Pancreas (tissue), 10 donors: ENCODE measurements at places on chromosomes 16 and 17. TPM values are rescaled to one million over a fixed set of nuclear protein-coding genes. Genes with fewer than 3 reads are reported as not detected.

DNA sequence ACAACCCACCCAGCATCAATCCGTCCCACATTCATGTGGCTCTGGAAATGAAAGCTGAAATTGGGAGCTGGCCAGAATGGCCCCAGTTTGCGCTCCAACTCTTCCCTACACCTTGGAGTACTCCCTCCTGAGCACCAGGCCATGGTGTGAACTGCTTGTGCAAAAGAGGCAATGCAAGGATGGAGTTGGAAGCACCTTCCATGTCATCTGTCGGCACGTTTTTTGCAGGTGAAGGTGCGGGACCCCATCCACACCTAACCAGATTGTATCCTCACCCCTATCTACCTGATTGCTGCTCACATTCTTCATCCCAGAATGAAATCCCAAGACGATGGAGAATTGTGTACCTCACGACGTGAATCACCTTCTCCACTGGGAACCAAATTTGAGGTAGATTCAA is 136.6 kb upstream of the WSB1 start:
- no peaks in the 10 kb centered on the region for H3K36me3 ChIP-seq
- H3K4me3 ChIP-seq, result no peak overlapping the region
- no peaks in the 10 kb centered on the region for H3K4me1 ChIP-seq

DNA sequence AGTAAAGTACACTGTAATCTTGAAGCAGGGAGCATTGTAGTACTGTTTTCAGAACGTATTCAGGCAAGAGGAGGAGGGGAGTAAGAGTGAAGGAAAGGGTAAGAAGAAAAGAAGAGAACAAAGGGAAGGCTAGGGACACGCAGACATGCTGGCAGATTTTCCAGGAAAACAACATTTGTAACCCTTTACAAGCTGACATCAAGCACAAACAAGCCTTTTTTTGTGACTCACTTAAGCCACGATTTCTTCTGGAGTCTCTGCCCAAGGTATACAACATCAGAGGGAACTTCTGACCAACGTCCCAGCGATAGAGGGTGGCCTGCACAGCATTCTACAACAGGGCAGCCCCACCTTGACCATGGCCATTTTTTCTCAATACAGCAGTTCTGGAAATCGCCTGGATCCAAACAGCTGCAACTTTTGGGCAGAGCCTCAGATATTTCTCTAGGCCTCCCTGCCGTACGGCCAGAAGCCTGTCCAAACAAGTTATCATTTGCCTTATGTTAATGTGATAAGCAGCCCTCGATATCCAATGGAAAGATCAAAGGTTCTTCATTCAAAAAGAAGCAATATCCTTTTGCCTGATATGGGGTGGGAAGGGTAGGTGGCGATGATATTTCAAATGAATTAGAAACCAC is 247.3 kb downstream of the ZFHX3 start:
- H3K4me1 ChIP-seq, result no peaks in the 10 kb centered on the region
- DNase-seq, result no peak
- H3K36me3 ChIP-seq, result peaks cover 29% of the 10 kb centered on the region

Gene ALOX15B
- 0.37 TPM for total RNA-seq

Gene SKAP1
- total RNA-seq, result 3.1 TPM

Gene ATAD5
- 0.69 TPM for total RNA-seq

GRCh38 chr16:81484908-81485624 is 40.5 kb downstream of the CMIP start:
- DNase-seq, result no peak
- H3K4me3 ChIP-seq, result no peak overlapping the region
- no peaks in the 10 kb centered on the region for H3K36me3 ChIP-seq
- H3K27me3 ChIP-seq, result no peaks in the 10 kb centered on the region
- H3K27ac ChIP-seq, result no peak overlapping the region
- no peaks in the 10 kb centered on the region for H3K4me1 ChIP-seq

GRCh38 chr17:47850692-47851573 is at the start of gene SP6:
SP6 (minus strand) TSS chr17:47851163; CDS start chr17:47848429, 2,734 bp downstream.
- DNase-seq, result peak; percentile 92
- H3K27ac ChIP-seq, result no peak within 1 kb of the TSS
- no peak within 1 kb of the TSS for H3K4me3 ChIP-seq
- H3K36me3 ChIP-seq, result no peaks in the 10 kb centered on the region
- peaks cover 5% of the 10 kb centered on the region for H3K27me3 ChIP-seq

GRCh38 chr17:69692171-69692570 is 277.7 kb downstream of the MAP2K6 start:
- no peaks in the 10 kb centered on the region for H3K36me3 ChIP-seq
- H3K27ac ChIP-seq, result no peak overlapping the region
- no peaks in the 10 kb centered on the region for H3K27me3 ChIP-seq
- no peak for DNase-seq
- H3K4me1 ChIP-seq, result no peaks in the 10 kb centered on the region

DNA sequence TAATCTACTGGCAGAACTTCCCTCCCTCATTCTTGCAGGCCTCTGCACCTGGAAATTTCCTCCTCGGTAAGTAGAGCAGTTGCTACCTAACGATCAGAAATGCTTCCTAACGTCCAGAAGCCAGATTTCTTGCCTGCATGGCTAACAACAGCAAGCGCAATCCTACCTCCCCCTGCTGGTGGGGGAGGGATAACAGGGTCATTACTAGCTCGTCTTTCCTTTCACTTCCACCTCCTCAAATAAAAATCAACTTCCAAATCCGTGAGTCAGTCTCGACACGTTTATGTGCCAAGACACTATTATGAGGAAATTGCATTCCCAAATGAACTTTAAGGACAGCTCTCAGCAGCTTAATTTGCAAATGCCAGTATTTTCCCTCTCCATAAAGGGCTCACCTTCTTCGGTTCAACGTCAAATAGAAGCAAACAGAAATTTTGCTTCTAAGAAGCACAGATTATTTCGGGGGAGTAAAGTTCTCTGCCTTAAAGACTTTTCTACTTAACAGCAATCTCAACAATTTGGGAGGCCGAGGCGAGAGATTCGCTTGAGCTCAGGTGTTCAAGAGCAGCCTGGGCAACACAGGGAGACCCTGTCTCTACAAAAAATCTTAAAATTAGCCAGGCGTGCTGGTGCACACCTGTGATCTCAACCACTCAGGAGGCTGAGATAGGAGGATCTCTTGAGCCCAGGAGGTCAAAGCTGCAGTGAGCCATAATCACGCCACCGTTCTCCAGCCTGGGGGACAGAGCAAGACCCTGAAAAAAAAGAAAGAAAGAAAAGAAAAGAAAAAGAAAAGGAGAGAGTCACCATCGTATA is 188.6 kb upstream of the PSMD7 start:
- no peak overlapping the region for H3K27ac ChIP-seq
- H3K4me1 ChIP-seq, result no peaks in the 10 kb centered on the region
- H3K36me3 ChIP-seq, result no peaks in the 10 kb centered on the region
- no peaks in the 10 kb centered on the region for H3K27me3 ChIP-seq

DNA sequence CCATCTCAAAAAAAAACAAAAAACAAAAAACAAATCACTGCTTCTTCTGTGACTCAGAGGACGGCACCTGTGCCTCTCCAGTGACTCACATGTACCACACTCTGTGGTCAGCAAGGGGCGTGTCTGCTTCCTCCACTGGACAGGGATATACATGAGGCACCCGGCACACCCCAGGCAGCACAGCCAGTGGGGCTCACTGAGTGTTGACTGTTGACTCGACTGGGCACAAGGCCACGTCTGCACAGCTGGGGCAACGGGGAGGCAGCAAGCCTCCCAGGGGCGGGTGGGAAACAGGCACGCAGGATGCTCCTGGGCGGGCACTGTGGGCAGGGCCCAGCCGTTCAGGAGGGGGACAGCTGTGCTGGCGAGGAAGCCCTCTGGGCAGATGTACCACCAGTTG is 64.1 kb downstream of the TIMM22 start:
- no peak overlapping the region for H3K27ac ChIP-seq
- no peaks in the 10 kb centered on the region for H3K4me1 ChIP-seq
- peak; percentile 55 for DNase-seq
- no peaks in the 10 kb centered on the region for H3K27me3 ChIP-seq

GRCh38 chr17:4601326-4601725 is 17.0 kb downstream of the SMTNL2 start:
- no peak overlapping the region for H3K27ac ChIP-seq
- no peaks in the 10 kb centered on the region for H3K36me3 ChIP-seq
- no peaks in the 10 kb centered on the region for H3K4me1 ChIP-seq
- no peaks in the 10 kb centered on the region for H3K27me3 ChIP-seq
- H3K4me3 ChIP-seq, result no peak overlapping the region
- DNase-seq, result no peak
